ENCODE measurements at places on chromosomes 5 and 9.

DNA sequence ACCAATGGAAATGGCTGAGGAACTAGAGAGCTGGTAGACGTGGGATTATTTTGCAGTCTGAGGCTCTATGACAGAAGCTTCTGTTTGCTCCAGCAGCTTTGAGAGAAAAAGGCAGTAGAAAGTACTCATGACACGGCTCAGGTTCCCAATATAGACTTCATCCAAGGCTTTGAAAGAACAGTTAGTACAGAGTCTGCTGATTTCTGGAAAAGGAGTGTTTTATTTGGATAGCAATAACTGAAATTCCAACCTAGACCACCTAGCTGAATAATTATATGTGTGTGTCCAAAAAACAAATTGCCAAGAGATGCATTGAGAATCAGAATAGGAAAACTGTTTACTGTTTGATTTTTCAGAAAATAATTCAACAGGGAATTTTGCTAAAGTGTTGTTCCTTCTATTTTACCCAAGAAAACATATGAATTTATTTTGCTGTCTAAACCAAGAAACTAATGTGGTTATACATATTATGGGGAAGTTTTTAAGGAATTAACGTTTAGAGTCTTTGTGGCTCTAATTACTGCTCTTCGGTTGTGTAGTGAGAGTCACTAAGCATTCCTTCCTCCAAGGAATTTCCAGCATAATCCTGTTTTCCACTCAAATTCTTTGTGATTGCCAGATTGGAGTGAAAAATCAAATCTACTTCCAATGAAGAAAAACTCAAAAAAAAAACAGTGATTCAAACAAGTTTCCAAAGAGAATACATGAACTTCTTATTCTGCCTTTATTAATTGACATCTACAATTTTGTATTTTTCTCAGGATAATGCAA is 18.1 kb upstream of the MTX3 start:
- DNase-seq, result no peak

DNA sequence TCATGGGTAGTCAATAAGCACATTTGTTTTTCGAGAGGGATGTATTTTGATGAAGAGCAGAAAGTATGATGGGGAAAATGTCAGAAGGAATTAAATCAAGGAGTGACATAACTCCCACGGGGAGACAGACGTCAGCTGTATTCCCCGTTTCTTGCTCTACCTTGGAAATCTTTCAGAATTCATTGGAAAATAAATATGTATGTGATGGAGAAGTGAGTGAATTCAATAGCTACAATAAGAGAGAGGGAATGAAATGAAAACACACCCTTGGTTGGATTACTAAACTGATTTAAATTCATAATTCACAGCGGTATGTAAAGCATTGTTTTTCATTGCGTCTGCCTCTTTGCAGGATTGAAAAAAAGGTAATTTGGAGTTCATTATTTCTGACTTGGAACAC is 209.7 kb upstream of the KLF4 start:
- no peak for DNase-seq

DNA sequence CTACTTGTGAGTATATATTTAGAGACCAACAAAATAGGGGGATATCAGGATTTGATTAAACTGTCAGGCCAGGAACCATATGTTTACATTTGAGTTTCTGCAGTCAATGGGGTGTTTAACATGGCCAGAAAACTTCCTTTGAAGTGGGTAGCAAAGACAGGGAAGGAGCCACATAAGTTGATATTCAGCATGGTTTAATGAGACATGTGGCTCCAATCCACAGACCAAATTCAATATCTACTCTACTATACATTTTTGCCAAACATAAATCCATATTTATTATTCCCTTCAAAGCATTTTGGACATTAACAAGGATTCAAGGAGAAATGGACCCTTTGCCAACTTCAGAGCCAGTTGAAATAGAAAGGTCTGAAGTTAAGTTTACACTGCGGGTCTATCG is 99.8 kb downstream of the TAF11L14 start:
- DNase-seq, result no peak

DNA sequence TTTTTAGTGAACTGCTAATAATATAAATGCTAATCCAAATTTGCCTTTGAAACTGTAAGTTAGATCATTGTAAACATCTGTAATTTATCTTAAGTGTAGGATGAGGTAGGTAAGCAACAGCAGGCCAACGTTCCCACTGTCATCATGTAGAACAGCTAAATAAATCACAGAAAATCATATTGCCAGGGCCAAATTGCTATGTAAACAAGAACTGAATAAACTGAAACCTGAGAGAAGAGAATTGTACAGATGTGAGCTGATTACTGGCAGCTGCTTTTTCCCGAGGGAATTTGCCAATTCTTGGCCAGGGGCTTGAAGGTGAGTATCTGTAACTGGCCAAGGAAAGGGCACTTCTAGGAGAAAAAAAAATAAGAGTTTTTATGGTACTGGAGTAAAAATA is 97.6 kb downstream of the CDH10 start:
- no peak for DNase-seq

DNA sequence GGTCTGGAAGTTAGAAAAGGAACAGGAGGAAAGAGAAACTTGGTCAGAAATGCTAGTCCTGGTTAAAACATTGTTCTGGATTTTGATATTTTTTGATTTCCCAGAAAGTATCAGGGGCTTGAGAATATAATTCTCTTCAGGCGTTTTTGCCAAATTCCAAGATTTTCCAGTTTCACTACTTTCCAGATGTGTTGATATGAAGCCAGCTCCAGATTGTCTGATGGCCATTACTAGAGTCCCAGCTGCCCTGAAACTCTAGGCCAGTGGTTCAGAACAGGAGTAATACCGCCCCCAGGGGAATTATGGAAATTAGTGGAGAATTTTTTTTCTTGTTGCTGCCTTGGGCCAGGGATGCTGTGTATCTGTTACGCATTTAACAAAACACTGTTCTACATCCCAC is 88.6 kb downstream of the KCNN2 start:
- DNase-seq, result no peak

GRCh38 chr9:77176686-77177142 is 620 bp upstream of the VPS13A start:
- DNase-seq, result no peak

DNA sequence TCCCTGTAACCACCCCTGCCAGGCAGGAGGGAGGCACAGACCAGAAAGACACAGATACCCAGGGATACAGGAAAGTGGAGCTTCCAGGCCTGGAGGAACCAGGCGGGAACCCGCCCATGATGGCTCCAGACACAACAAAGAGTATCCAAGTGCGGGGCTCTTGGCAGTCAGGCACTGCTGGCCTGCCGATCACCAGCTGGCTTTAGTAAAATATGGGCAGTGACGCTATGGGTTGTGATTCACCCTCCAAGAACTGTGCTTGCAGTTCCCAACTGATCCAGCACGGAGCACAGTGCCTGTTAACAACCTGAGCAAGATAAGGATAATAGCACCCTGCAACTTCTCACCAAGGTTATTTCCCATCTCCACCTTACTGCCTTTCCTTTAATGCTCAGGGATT is 463.3 kb downstream of the IRX1 start:
- DNase-seq, result peak; percentile 1

DNA sequence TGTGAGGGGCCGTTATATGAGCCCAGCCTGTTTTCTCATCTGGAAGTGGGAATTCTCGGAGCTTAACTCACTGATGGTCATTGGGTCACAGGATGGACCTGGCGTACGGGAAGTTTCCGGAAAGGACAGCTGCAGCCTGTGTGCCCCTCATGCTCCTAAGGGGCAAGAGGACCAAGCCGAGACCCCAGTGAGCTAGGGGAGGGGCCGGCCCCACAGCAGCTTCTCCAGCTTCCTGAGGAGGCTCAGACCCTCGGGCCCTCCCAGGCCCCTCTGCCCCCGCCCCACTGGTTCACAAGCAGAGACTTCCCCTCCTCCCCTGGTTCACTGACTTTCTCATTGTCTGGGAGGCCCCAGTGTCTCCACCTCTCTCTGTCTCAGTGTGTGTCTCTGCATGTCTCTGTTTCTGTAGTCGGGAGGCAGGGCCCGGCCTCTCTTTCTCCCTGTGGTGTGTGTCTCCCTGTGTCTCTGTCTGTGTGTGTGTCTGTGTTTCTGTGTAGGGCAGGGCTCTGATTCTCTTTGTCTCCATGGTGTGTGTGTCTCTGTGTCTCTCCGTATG is 32.3 kb upstream of the FIBCD1 start:
- no peak for DNase-seq

DNA sequence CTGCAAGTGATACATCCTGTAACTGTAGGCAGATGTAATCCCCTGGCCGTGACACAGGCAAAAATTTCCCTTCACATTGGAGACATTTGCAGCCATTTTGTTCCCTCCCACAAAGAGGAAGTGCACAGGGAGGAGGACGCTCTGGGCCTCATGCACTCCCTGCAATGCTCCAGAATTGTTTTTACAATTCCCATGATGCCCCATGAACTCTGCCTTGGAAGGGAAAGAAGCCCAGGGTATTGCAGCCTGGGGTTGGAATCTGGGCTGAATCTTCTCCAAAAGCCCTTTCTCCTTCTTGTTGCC is 491.7 kb downstream of the CCDC171 start:
- DNase-seq, result no peak

GRCh38 chr9:73167614-73168013 is 15.9 kb downstream of the ANXA1 start:
- no peak for DNase-seq

DNA sequence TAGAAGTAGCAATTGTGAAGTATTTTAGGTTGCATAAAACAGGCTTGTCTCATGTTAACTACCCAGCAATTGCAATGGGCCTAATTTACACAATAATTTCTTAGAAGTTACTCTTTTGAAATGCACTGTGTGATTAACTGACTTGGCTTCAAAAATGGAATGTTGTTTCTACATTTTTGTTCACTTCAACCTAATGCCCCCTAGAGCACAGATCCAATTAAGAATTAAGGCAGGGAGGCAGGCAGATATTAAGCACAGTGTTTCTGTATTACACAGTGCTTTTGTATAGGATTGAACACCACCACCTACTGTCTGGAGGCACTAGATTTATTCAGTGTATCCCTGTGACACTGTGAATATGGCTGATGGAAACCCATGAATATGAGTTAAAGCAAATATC is 302.1 kb downstream of the FBXL17 start:
- no peak for DNase-seq

- peak; percentile 31 for DNase-seq
These were observed 285.4 kb downstream of the TMEM232 start for GRCh38 chr5:110441035-110441434.

GRCh38 chr9:28365728-28366127 is 792.4 kb upstream of the C9orf72 start:
- DNase-seq, result no peak

- no peak for DNase-seq
These were observed 191.0 kb downstream of the RAB3C start for GRCh38 chr5:58773744-58774441.

DNA sequence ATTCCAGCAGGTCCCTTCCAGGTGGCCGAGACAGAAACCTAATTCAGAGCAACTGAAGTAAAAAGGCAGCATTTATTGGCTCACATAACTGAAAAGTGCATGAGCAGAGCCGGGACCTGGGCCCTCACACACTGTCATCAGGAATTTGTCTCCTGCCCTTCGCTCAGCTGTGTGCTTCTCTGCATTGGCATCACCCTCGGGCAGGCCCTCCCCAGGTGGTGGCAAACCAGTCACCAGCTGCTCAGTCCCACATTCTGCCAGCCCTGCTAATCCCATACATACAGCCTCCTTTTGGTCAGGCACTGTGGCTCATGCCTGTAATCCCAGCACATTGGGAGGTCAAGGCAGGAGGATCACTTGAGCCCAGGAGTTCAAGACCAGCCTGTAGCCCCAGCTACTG is 11.5 kb upstream of the CPLX2 start:
- no peak for DNase-seq

GRCh38 chr5:135232958-135233357 is 166.1 kb downstream of the MACROH2A1 start:
- DNase-seq, result no peak

GRCh38 chr5:36215910-36216309 is 25.8 kb downstream of the NADK2 start:
- no peak for DNase-seq

DNA sequence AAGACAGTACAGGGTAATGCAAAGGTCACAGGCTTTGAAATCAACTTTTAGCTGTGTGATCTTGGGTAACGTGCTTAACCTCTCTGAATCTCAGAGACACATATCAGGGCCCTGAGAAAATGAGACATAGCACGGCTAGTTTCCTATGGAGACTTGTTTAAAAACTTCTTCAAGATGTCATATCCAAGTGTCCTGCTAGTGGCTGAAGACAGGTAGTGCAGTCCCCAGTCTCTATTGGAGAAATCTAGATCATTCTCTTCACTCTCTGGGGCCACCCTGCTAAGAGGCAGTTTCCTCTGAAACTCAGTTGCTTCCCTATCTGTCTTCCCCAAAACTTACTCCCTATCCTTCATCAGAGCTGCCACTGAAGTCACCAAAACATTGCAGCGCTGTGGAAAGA is 30.3 kb upstream of the GRXCR2 start:
- no peak for DNase-seq

DNA sequence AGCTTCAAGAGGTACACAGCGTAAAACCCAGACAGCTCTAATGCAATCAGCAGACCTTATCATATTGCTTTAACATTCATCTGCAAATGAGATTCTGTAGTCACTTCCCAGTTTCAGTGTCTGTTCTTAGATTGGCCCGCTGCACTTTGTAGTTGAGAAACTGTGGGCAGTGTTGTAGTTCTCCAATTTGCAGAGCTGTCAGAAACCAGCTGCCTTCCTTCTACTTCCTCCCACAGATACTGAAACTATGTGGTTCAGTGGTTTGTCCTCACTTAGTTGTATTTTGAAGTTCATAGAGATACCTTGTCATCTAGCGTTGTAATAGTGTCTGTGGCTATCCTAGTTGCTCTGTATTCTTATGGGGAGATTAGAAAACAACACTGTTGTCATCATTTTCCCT is 39.6 kb upstream of the TRIM36 start:
- no peak for DNase-seq

- DNase-seq, result no peak
These were observed 8.7 kb downstream of the RGS3 start for GRCh38 chr9:113472199-113472598.

DNA sequence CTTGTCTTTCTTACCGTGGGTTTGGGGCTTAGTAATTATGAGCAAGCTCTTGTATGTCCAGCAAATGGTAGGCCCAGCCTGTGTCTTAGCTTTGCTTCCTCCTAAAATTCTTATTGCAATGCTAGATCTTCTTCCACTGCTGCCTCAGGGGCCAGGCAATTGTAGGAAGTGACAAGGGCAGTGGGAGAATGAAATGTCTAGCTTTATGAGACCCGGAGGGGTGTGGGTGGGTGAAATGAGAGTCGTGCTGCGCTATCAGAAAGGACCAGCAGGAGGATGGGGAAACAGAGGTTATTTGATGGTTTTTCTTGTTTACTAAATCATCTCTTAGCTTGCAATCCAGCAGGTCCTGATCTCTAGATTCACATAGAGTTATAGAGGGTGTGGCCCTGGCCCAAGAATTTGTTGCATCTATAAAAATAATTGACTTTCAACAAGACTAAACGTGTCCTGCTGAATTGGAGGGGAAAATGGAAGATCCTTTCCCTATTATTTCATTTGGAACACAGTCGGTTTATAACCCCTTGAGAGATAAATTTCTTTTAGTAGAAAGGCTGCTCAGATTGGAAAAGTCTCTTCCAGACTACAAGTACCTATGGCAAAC is 43.7 kb downstream of the ZNF366 start:
- peak; percentile 46 for DNase-seq

- peak; percentile 87 for DNase-seq
These were observed 34.3 kb downstream of the EPB41L4B start for GRCh38 chr9:109286571-109286977.

- DNase-seq, result no peak
These were observed 13.3 kb upstream of the UBE2QL1 start for GRCh38 chr5:6435356-6435755.

- no peak for DNase-seq
These were observed 194.1 kb downstream of the AOPEP start for GRCh38 chr9:94920420-94921091.

Data from RWPE1 (cell line).